ENCODE measurements at places on chromosomes 2 and 18. TPM values are rescaled to one million over a fixed set of nuclear protein-coding genes. Genes with fewer than 3 reads are reported as not detected.
A peak's percentile ranks its signal among the peaks of the same experiment; 100 is the strongest.

Gene VAMP5
- total RNA-seq: 84.8 TPM

Gene ZNF24
- total RNA-seq: 54.7 TPM

DNA sequence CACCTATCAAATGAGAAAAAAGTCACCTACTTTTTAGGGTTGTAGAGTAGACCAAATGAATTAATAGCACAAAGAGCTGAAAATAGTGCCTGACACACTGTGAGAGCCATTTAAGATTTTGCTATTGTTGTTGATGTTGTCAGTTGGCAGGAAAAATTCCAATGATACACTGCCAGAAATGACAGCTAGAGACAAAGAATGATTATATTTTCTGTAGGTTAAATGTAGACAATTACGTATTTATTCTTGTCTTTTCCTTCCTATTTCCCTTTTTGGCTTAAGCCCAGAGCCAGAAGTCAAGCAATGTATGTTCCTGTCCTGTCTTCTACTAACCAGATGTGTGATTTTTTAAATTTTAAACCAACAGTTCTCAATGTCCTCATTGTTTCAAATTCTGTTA, 17.2 kb downstream of the NRXN1 start:
- DNase-seq: no peak
- H3K36me3 ChIP-seq: no peaks in the 10 kb centered on the region
- no peak overlapping the region for H3K4me3 ChIP-seq
- H3K27me3 ChIP-seq: no peaks in the 10 kb centered on the region

DNA sequence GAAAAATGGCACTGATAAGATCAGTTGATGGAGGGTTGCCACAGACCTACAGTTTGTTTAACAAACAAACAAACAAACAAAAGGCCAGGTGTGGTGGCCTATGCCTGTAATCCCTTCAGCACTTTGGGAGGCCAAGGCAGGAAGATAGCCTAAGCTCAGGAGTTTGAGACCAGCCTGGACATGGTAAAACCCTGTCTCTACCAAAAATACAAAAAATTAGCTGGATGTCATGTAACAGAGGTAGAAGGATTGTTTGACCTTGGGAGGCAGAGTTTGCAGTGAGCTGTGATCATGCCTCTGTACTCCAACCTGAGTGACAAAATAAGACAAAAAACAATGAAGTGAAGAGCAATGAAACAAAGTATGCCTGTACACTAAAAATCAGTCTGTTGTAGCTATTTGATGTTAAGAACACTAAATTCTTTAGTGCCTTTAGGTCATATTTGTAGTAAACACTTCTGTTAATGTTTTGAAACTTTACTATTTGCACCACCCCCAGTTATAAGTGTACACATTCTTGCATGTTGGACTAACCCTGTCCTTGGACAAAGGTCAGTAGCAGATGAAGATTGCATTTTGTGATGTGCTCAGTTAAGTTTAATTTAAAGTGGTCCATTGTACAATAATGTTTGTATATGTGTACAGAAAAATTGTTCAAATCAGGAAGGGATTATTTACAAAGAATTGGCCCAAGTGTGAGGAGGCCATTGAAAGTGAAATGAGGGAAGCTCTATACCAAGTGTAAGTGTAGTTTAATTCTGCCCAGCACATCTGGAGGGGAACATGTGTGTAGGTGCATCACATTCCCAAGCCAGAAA, 73.9 kb downstream of the KYNU start:
- DNase-seq: no peak
- no peak overlapping the region for H3K4me3 ChIP-seq
- no peaks in the 10 kb centered on the region for H3K27me3 ChIP-seq
- H3K27ac ChIP-seq: no peak overlapping the region
- H3K36me3 ChIP-seq: no peaks in the 10 kb centered on the region

GRCh38 chr2:239165206-239165831, 235.5 kb downstream of the HDAC4 start:
- H3K4me1 ChIP-seq: peaks cover 14% of the 10 kb centered on the region
- peak; percentile 35 for DNase-seq
- H3K27ac ChIP-seq: no peak overlapping the region

DNA sequence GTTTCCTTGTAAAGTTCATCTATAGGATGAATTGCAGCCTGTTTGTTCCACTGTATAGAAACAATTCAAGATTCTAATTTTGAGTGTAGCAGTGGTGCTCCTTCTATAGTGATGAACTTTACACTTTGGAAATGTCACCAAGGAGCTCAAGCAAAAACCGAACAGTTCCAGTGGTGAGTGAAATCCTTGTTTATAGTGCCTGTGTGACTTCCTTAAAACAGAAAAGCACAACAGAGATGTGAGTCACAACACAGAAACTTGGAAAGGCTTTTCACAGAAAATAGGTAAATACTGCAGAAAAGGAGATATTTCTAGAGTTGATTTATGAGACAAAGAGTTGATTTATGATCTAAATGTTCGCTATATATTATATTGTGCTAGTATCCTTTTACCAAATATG, 482.0 kb downstream of the PTPRM start:
- no peak for DNase-seq
- H3K27me3 ChIP-seq: no peaks in the 10 kb centered on the region
- H3K36me3 ChIP-seq: no peaks in the 10 kb centered on the region
- H3K4me1 ChIP-seq: no peaks in the 10 kb centered on the region
- H3K27ac ChIP-seq: no peak overlapping the region
- H3K4me3 ChIP-seq: no peak overlapping the region

Data from upper lobe of right lung (tissue), 1 donor.